Posterior vena cava (tissue), 2 donors: ENCODE measurements at places on chromosomes 16 and 17. TPM values are rescaled to one million over a fixed set of nuclear protein-coding genes. Genes with fewer than 3 reads are reported as not detected.
A peak's percentile ranks its signal among the peaks of the same experiment; 100 is the strongest.

- no peak for DNase-seq
Observed at GRCh38 chr17:44360826-44361225, 2.8 kb downstream of the FAM171A2 start.

DNA sequence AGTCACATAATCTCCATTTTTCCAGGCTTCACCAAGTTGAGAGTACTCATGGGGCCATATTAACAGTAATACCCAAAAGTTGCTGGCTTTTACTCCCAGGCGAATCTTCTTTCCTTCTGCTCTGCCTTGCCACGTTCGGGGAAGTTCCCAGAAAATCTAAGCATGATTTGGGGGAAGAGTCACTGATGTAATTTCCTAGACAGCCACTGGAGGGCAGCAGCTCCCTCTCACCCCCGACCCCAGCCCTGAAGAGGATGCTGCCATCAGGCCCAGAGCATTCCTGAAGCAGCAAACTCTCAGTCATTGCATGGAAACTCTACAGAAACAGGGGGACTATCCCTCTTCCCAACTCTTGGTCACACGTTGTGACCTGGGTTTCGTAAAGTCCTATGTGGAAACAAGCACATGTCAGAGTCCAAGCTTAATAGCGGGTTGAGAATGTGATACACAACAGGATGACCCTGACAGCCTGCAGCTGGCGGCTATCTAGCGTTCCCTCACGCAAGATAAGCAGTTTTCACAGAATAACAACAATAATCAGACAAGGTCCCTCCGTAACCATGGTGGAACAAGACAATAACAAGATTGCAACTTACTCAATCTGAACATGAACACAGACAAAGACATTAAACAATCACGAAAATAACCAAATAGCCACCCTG, 43.8 kb upstream of the DHX40 start:
- DNase-seq = no peak

- no peak for DNase-seq
Observed at GRCh38 chr16:77569406-77569805, 134.6 kb upstream of the ADAMTS18 start.

DNA sequence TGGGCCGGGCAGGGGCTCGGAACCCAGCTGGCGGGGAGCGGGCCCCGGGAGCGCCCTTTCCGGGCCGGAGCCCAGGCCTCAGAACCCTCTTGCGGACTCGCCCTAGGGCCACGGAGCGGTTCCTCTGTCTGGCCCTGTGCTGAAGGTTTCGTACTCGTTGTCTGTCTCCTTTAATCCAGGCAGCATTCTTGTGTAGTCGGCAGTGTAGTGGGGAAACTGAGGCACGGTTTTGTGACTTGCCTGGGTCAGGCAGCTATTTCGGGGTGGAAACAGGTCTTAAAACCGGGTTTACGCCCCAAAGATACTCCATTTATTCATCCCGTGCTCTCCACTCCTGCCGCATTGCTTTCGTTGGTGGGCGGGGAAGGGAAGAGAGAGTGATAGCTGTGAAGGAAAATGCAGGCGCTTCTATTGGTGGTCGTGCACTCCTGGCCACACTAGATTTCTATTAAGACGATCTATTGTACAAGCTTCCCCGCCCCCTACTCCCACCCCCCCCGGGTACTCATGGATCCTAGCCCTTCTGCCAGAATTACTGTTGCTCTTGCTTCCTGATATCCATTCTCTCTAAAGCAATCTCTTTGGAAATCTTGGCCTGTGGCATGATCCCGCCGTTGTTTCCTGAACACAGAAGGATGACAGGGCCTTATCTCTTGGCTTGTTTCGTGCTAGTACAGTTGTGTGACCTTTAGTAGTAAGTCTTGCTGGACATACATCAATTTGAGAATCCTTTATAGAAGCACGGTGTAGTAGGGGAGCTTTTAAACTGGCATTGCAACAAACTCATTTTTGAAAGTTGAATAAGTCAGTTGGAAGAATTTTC, 751 bp downstream of the DCAF7 start:
- DNase-seq = peak; percentile 47

DNA sequence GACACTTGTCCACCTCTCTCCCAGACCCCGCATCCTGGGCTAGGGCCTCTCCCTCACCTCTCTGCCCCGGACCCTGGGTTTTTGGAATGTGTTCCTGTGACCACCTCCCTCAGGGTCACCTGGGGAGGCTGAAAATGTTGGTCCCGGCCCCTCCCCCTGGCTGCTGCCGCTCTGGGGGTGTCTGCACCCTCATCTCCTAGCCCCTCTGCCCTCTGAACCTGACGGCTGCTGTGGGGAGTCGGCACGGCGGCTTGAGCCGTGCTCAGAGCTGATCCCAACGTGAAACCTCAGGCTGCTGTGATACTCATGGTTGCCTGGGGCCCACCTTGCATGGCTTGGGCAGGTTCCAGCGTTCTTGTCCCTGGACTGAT, 42.8 kb downstream of the ADCY7 start:
- no peak for DNase-seq

DNA sequence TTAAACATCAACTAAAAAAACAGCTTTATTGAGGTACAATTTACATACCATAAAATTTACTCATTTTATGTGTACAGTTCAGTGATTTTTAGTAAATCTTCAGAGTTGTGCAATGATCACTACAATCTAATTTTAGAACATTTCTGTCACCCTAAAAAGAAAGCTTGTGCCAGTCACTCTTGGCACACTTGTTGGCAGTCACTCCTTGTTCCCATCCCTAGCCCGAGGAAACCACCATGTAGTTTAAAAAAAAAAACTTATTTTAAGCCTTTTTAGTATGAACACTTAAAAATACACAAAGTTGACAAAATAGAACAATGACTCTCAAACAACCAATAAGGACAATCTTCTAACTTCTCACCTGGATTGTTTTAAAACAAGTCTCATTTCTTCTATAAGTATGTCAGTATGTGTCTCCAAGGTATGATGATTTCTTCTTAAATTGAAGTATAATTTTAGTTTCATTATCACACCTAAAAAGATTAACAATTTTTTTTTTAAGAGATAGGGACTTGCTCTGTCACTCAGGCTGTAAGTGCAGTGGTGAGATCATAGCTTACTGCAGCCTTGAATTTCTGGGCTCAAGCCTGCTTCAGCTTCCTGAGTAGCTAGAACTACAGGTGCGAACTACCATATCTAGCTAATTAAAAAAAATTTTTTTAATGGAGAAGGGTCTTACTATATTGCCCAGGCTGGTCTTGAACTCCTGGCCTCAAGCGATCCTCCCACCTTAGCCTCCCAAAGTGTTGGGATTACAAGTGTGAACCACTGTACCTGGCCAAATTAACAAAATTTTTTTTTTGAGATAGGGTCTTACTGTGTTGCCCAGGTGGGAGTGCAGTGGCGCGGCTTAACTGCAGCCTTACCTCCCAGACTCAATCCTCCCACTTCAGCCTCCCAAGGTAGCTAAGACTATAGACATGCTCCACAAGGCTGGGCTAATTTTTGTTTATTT, 53.2 kb downstream of the PPM1E start:
- no peak for DNase-seq

DNA sequence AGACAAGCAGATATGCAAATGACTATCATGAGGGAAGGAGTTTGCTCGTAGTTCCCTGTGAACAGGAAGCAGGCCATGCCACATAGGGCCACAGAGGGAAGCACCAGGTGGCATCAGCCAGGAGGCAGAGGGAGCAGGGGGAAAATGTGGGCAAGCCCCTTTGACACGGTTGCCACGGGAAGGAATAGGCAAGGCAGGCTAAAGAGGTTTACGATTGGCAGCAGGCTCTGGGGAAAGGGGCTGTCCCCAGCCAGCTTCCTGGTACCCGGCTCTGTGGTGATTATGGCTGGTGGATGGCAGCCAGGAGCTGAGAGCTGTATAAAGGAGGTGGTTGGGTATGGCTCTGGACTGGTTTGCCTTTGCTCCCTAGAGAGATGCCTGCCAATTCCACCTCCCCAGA, 848 bp downstream of the CES3 start:
- no peak for DNase-seq

- DNase-seq = no peak
Observed at GRCh38 chr16:23110257-23110899, 38.9 kb downstream of the USP31 start.

The CDRT15 gene
- total RNA-seq = not detected

The BOLA2B gene
- 58.8 TPM for total RNA-seq

The SLC5A10 gene
- not detected for total RNA-seq

The SLFN14 gene
- total RNA-seq = not detected

The SPN gene
- total RNA-seq = 3.7 TPM

The MLST8 gene
- 21.4 TPM for total RNA-seq

The CD79B gene
- 5.5 TPM for total RNA-seq

The TP53TG3D gene
- not detected for total RNA-seq

The OR2C1 gene
- total RNA-seq = not detected
